ENCODE measurements at places on chromosomes 1 and 21.
A peak's percentile ranks its signal among the peaks of the same experiment; 100 is the strongest.

GRCh38 chr1:182126272-182126800, 64.8 kb upstream of the ZNF648 start:
- DNase-seq: no peak

- peak; percentile 6 for DNase-seq
Measured at GRCh38 chr1:230772457-230773395, 25.5 kb downstream of the CAPN9 start.

DNA sequence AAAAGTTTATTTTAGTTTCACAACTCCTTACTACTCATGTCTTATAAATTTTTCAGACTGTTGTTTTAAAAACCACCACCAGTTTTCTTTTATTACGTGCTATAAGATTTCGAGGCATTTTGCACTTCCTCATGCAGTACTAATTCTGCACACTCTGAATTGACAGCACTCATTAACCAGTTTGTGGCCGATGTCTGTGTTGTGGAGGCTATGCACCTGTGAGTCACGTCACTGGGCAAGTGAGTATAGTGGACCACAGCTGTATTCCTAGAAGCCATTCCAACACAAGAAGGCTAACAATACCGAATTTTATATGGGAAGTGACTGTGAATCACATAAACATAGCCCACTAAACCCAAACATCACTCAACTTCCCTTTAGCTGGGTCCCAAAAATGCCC, 21.0 kb upstream of the SPATA6 start:
- no peak for DNase-seq

DNA sequence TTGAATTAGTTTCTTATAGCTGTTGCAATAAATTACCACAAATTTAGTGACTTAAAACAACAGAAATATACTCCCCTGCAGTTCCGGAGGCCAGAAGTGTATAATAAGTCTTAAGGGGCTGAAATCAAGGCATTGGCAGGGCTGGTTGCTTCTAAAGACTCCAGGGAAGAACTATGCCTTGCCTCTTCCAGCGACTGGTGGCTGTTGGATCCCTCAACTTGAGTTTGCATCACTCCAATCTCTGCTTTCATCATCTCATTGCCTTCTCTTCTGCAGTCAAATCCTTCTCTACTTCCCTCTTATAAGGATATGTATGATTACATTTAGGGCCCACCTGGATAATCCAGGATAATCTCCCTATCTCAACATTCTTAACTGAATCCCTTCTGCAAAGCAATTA, 19.1 kb upstream of the MED18 start:
- no peak for DNase-seq

DNA sequence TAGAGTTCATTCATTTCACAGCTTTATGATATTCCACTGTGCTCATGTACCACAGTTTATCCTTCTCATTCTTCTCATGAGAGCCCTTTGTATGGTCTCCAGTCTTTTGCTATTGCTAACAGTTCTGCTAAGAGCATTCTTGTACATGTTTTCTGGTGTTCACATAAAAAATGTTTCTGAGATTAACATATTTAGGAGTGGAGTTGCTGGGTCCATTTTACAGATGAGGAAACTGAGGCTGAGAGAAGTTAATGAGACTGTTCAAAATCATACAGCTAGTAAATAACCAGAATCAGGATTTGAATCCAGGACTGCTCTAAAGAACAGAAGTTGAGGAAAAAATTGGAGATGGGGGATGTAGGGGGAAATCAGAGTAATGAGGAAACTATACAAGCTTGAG, 28.8 kb upstream of the RGS16 start:
- DNase-seq: no peak

GRCh38 chr1:51686450-51686849, 69.6 kb downstream of the OSBPL9 start:
- DNase-seq: no peak

DNA sequence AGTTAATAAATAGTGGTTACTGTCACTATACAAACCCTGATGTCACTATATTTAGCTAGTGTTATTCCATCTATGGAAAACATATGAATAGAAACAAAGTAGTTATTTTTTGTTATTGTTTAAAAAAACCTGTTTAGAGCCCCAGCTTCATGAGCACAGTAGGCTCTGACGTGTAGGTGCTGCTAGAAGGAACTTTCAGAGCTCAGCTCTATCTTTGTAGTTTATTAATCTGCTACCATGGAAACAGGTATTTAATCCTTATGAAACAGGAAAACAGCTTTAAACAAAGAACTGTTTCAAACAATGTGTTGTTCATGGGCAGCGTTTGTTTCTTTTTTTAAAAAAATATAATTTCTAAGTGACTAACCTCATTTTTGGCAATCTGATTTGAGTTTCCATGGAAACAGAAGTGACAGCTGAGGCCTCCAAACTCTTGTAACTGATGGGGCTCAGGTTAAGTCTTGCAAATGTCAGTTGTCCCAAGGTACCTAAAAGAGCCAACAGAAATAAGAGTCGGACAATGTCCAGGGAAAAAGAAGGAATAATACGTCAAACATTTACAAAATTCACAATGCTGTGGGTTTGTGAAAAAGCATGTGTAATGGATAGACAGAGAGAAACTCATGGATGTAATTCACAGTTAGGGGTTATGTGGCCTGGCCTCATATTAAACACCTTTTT, 162.0 kb upstream of the C21orf91 start:
- DNase-seq: no peak

GRCh38 chr1:246086191-246086590, 420.9 kb downstream of the SMYD3 start:
- no peak for DNase-seq

DNA sequence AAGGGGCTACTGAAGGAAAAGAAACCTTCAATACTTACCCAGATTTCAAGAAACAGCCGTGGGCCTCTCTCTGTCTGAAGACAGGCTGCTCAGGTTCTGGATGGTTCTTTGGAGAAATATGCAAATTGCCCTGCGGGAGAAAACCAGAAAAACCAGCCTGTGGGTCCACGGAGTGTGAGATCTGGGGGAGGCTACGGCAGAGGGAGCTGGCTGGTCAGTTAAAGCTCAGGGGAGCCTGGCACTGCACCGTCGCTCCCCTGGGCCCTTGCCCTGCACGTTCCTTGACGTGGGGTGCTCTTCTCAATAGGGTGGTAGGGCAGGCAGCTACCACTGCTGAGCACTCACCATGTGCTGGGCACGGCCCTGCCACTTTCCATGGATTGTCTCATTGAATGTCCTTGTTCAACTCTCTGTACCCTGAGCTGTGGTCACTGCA, 12.7 kb downstream of the TMCO4 start:
- DNase-seq: peak; percentile 54

GRCh38 chr1:39378377-39378776, 113.1 kb upstream of the BMP8A start:
- DNase-seq: peak; percentile 87

- DNase-seq: no peak
Measured at GRCh38 chr1:206854401-206855129, 10.9 kb upstream of the IL20 start.

DNA sequence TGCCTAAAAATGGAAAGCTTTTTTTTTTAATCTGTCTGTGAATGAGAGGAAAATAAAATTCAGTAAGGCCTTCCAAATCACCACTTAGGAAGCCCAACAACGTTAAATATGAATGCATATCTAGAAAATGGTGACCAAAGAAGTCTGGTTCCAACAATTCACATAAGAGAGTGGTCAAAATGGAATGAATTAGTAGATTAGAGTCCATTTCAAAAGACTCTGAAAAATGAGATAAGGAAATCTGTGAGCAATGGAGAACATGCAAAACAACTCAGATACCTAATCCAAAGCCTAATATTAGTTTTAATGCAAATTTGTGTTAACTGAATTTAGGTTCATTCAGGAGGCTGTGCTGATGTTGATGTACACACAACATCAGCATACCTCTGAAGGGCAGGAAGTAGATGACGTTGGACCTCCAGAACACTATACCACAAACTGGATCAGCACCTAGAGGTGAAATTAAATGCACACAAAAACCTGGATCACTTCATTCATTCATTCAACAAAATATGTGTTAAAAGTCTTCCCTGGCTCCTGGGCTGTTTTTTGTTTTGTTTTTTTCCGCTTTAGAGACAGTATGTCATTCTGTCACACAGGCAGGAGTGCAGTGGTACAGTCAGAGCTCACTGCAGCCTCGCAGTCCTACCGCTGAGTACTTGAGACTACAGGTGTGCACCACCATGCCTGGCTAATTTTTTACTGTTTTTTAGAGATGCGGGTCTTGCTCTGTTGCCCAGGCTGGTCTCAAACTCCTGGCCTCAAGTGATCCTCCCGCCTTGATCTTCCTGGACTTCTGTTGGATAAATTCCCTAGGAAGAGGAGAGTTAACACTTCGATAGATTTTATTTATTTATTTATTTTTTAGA, 4.9 kb upstream of the BRWD1 start:
- peak; percentile 8 for DNase-seq

DNA sequence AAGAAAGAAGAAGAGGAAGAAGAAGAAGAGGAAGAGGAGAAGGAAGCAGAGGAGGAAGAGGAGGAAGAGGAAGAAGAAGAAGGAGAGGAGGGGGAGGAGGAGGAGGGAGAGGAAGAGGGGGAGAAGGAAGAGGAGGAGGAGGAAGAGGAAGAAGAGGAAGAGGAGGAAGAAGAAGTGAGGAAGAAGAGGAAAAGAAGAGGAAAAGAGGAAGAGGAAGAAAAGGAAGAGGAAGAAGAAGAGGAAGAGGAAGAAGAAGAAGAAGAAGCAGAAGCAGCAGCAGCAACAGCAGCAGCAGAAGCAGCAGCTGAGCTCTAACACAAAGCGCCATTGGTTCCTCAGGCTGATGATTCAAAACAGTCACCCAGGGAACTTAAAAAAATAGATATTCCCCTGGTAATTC, 34.0 kb downstream of the DNAI4 start:
- no peak for DNase-seq

DNA sequence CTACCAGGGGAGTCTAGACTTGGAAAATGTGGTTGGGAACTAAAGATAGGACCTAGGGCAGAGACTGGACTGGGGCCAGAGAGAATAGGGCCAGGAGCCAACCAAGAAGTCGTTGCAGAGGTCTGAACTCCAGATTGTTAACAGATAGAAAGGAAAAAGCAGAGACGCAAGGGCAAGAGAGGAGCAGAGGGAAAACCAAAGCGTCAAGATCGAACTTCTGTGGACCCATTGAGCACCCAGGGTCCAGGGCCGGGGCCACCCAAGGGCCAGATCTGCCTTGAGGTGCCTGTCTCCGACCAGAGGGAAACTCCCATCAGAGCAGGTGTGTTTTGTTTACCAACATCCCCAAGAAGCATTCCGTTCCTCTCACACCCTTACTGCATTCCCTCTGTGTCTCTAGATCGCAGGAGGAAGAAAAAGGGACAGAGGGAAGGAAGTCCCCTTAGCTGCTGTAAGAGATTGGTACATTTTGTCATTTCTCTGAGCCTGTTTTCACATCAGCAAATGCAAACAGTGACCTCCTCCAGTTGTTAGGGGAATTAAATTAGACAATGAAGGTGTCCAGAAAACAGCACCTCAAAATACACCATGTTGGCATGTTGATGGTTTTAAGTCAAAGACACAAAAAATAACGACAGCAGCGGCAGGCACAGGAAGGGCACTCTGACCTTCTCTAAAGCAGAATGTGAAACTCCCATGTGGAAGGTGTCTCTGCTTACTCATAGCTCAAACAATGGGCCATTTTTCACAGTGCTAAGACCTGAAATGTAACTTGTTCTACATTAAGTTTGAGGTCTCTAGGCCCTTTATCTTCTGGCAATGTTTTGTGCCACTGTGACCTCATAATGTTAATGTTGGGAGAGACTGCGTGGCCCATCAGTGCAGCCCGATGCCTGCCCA, 105.8 kb upstream of the RAB4A start:
- no peak for DNase-seq

DNA sequence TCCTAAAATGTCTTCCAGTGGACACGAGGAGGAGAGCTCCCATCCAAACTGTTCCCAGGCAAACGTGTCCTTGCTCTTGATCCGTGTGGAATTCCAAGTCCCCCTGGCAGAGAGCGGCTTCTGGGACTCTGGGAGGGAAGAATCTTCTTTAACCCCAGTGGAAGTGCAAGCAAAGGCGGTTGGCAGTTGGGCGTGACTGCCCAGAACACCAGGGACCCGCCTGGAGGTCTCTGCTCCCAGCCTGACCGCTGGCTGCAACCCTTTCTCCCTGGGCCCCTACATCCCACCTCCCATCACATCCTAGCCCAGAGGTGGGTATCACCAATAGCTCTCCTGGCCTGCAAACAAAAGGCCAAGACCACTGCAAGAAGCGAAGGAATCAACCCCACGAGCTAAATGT, 17.8 kb downstream of the CASZ1 start:
- no peak for DNase-seq

GRCh38 chr1:113628997-113629396, 130.3 kb downstream of the PHTF1 start:
- no peak for DNase-seq

- DNase-seq: peak; percentile 43
Measured at GRCh38 chr21:44199448-44199847, 41.3 kb downstream of the ICOSLG start.

DNA sequence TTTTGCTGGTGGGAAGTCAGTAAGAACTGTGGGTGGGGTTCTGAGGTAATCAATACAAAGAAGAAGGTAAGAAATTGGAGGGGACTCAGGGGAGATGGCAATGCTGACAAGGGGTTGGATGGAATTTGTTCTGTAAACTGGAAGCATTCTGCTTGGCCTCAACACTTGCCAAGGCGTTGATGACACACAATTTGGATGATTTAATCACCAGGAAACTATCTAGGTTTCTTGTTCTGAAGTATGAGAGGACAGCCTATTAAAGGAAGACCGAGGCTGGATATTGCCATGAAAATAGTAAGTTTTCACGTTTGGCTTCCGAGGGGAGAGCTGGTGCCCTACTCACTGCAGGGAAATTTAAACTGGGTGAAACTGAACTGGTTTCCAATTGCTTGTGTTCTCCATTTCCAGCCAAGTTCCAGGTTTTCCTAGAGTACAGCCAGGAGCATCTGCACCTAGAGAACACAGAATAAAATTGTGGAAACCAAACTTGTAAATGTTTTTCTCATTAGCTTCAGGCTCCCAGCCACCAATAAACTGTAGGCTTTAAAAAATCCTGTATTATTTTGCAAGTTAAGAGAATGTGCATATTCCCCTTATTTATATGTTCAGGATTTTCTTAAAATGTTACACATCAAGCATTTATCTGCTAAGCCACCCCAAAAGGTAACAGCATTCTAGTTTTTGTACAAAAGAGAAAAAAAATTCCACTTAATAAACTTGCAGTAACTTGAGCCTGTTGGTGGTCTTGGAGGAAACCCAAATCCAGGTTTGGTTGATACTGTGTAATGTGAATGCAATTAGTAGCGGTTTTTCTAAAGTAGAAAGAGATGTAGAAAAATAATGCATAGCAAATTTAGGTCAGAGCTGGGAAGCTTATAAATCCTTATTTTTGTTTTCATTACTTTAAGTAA, 53.8 kb downstream of the ROR1 start:
- DNase-seq: no peak

GRCh38 chr1:10553118-10553517, 78.4 kb downstream of the PEX14 start:
- DNase-seq: no peak

GRCh38 chr21:43827015-43827611, 37.7 kb downstream of the RRP1 start:
- DNase-seq: no peak
